ENCODE measurements at places on chromosomes 5 and 9.

DNA sequence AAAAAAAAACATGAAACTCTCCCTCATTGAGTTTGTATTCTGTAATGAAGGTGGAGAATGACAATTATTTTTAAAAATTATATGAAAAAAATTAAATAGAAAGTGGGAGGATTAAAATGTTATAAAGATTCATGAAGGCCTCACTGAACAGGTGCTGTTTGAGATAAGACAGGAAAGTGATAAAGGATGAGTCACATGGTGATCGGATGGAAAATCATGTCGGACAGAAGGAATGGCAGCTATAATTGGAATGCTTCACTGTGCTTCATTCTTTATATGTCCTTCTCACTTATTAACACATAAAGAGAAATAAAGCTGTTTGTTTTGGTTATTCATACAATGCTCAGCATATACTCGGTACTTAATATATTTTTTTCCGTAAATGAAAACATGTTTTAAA, 464.5 kb upstream of the RGMB start:
- H3K27ac ChIP-seq, result no peak overlapping the region
- DNase-seq, result no peak
- H3K27me3 ChIP-seq, result no peaks in the 10 kb centered on the region
- no peak overlapping the region for H3K4me3 ChIP-seq
- H3K36me3 ChIP-seq, result peaks cover 30% of the 10 kb centered on the region

GRCh38 chr9:114811301-114811700, 5.5 kb upstream of the TNFSF15 start:
- H3K36me3 ChIP-seq, result no peaks in the 10 kb centered on the region
- H3K27ac ChIP-seq, result no peak overlapping the region
- peaks cover 34% of the 10 kb centered on the region for H3K27me3 ChIP-seq
- no peak for DNase-seq
- peaks cover 1% of the 10 kb centered on the region for H3K4me1 ChIP-seq

- no peak overlapping the region for H3K4me3 ChIP-seq
- H3K27me3 ChIP-seq, result no peaks in the 10 kb centered on the region
- H3K36me3 ChIP-seq, result no peaks in the 10 kb centered on the region
- no peak overlapping the region for H3K27ac ChIP-seq
- DNase-seq, result no peak
- no peaks in the 10 kb centered on the region for H3K4me1 ChIP-seq
Observed at GRCh38 chr5:92371889-92372235, 988.7 kb upstream of the ARRDC3 start.

- H3K4me3 ChIP-seq, result peak overlapping the region; percentile 76
- peak overlapping the region; percentile 63 for H3K27ac ChIP-seq
- peak; percentile 93 for DNase-seq
- H3K36me3 ChIP-seq, result no peaks in the 10 kb centered on the region
- no peaks in the 10 kb centered on the region for H3K4me1 ChIP-seq
Observed at GRCh38 chr9:129352146-129352865, 174.2 kb upstream of the IER5L start.

DNA sequence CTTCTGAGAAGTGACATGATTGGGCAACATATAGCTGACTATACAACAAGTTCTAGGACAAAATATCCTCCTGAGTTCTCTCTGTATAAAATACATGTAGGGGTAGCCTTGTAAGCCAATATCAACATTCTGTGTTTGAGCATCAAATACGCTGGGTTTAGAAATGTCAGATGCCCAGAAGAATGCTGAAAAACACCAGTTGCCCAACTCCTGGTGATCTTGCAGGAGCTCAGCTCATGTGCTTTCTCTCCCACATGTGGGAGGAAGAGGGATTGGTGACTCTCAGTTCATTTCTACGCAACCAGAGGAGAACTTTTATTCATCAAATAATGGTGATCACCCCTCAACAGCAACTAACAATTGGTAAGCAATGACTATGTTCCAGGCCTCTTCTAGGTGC, 810.9 kb upstream of the ACO1 start:
- no peaks in the 10 kb centered on the region for H3K27me3 ChIP-seq
- no peak overlapping the region for H3K4me3 ChIP-seq
- H3K4me1 ChIP-seq, result no peaks in the 10 kb centered on the region
- DNase-seq, result no peak

DNA sequence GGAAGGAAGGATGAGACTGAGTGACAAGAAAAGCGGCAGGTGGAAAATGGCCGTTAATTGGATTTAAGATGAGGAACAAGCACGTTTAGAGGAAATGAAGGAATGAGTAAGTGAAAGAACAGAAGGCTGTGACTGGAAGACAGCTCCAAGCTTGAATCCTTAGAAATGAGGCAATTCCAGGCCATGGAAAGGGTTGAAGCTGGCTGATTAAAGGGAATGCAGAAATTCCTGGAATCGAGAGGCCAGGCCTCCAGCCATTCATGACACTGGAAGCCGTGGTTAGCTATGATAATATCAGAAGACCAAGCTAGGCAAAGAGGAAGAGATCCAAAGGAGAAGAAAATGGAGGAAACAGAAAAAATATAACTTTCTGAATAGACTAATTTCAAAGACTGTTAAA, 84.2 kb downstream of the ARL15 start:
- H3K36me3 ChIP-seq, result no peaks in the 10 kb centered on the region
- H3K4me1 ChIP-seq, result peaks cover 2% of the 10 kb centered on the region
- H3K4me3 ChIP-seq, result no peak overlapping the region
- H3K27ac ChIP-seq, result no peak overlapping the region
- no peaks in the 10 kb centered on the region for H3K27me3 ChIP-seq

DNA sequence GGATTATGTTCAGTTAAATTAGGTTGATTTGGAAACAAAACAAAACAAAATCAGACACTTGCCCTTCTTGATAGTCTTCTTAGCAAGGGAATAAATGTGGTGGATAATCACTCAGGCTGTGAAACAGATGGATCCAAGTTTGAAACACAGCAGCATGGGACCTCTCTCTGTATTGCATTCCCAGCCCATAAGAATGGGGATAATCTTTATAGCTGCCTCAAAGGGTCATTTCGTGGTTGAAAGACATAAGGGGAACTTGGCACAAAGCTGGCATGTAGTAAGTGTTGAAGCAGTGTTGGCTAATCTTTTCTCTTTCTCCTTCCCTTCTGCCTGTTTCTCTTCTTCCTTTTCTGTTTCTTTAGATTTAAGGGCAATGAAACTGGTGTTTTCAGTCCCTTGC, 333.9 kb upstream of the TLE4 start:
- H3K27ac ChIP-seq, result no peak overlapping the region
- H3K4me3 ChIP-seq, result no peak overlapping the region
- no peaks in the 10 kb centered on the region for H3K4me1 ChIP-seq
- no peak for DNase-seq

DNA sequence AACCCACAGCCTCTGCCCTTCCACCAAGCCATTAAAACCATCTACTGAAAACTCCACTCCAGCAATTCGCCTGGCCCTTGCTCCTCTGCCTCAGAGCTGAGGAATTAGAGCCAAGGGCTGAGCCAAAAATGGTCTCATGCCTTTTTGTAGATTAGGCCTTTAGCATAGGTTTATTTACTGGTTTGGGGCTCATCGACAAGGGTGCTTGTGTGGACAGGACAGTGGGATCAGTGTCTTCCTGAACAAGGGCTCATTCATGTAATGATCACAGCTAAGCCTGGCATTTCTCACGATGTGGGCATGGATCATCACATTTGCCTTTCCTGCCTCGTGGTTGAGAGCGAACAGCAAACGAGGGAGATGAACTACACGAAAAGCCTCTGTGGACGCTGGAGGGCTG, 59.2 kb upstream of the PHF24 start:
- no peaks in the 10 kb centered on the region for H3K4me1 ChIP-seq
- no peaks in the 10 kb centered on the region for H3K36me3 ChIP-seq
- no peak overlapping the region for H3K27ac ChIP-seq
- H3K27me3 ChIP-seq, result peaks cover 50% of the 10 kb centered on the region

GRCh38 chr9:6198251-6198650, 17.4 kb upstream of the IL33 start:
- peaks cover 7% of the 10 kb centered on the region for H3K4me1 ChIP-seq
- no peaks in the 10 kb centered on the region for H3K27me3 ChIP-seq
- H3K36me3 ChIP-seq, result no peaks in the 10 kb centered on the region

- no peaks in the 10 kb centered on the region for H3K36me3 ChIP-seq
- DNase-seq, result no peak
- no peaks in the 10 kb centered on the region for H3K27me3 ChIP-seq
- H3K4me1 ChIP-seq, result no peaks in the 10 kb centered on the region
Observed at GRCh38 chr5:59317774-59318205, 575.7 kb downstream of the PDE4D start.

DNA sequence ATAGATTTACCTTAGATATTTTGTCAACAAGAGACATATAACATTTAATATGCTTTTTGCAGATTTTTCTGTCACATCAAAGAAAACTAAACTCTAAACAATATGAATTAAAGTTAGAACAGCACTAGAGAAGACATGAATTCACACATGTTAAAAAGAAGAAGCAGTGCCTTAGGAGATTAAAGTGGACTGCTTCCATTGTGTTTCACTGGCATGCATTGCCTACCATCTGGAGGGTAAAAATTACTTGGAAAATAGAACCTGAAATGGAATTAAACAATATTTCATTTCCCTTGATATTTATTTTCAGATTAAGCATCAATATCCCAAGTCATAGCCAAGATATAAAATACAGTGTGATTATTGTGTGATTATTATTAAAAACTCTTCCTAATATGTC, 319.4 kb upstream of the CDH18 start:
- no peaks in the 10 kb centered on the region for H3K36me3 ChIP-seq
- H3K27ac ChIP-seq, result no peak overlapping the region
- H3K27me3 ChIP-seq, result no peaks in the 10 kb centered on the region
- H3K4me3 ChIP-seq, result no peak overlapping the region
- H3K4me1 ChIP-seq, result no peaks in the 10 kb centered on the region

DNA sequence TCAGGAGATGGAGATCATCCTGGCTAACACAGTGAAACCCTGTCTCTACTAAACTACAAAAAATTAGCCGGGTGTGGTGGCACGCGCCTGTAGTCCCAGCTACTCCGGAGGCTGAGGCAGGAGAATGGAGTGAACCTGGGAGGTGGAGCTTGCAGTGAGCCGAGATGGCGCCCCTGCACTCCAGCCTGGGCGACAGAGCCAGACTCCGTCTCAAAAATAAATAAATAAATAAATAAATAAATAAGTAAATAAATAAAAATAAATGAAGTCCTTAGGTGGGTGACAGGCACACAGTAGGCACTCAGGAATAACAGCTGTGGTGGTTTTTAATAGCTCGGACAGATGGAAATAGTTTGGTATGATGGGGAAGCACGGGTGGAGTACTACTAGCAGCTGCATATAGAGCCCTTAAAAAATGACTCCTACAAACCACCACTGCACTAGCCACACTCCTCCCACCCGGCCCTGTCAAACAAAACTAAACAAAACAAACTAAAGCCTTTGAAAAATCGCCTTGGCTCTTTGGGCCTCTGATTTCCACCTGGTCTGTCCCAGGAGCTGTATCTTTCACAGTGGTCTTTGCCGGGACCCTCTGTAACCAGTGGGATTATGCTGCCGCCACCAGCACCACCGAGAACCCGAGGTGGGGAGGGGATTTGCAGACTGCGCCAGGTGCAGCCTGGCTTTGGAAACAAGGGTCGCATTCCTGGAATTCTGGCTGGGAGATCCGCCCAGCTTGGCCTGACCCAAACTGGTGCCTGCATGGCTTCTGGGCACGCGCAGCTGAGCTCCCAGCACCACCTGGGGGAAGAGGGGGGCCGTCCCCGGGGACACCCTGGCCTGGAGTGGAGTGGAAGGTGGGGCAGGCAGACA, 5.1 kb upstream of the WDR5 start:
- H3K27me3 ChIP-seq, result no peaks in the 10 kb centered on the region
- H3K36me3 ChIP-seq, result no peaks in the 10 kb centered on the region
- peak; percentile 87 for DNase-seq

DNA sequence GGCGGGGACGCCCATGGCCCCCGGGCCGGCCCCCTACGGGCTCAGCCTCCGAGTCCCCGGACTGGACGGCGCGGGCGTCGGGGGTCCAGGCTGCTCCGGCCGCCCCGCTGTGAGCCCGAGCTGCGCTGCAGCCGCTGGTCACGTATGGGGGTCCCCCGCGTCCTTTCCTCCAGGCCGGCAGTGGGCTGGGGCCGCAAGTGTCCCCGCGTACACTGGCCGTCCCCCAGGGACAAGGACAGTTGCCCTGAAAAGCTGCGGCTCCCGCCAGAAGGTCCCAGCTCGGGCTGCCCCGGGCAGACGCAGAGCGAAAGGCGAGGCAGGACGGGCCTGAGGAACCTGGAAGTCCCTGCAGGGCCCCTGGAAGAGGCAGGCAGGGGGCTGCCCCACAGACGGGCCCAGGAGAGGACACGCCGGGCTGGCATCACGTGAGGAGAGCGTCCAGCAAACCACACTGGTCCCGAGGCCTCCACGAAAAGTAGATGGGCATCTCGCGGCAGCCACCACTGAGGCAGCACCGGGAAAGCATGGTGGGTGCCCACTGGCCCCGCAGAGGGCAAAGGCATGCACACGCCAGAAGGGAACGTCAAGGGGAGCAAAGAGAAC, 3.3 kb upstream of the NKD2 start:
- H3K36me3 ChIP-seq, result no peaks in the 10 kb centered on the region
- H3K4me1 ChIP-seq, result no peaks in the 10 kb centered on the region
- H3K4me3 ChIP-seq, result peak overlapping the region; percentile 58

DNA sequence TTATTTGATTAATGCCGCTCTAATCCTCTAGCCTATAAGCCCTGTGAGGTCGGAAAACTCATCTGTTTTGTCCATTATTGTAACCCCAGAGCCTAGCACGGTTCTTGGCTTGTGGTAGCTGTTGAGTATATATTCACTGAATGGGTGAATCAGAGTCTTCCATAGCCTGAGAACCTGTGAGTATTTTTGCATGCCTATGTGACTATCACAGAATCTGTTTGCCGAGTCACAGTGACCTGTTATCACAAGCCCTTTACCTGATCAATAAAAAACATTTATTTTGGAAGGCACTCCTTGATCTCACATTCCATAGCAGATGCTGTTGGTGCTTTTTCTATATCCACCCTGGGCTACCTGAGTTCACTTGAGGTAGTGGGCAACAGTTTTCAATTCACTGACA, 125.0 kb upstream of the STC2 start:
- H3K4me1 ChIP-seq, result no peaks in the 10 kb centered on the region
- no peaks in the 10 kb centered on the region for H3K36me3 ChIP-seq
- peaks cover 6% of the 10 kb centered on the region for H3K27me3 ChIP-seq
- no peak overlapping the region for H3K4me3 ChIP-seq

DNA sequence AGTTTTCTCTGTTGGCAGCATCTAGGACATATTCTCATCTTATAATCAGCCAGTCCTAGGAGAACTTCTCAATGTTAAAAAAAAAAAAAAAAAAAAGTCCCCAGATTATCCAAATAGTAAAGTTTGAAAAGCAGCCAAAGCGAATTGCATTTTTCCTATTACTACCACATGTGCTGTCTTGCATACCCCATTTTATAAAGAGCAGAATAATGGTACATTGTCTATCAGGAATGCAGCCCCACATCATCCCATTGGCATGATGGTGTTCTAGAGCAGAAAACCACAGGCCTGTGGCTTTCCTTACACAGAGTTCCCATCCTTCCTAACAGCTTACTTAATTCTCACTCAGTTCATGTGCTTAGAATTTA, 381.6 kb downstream of the TMEM38B start:
- H3K4me1 ChIP-seq, result no peaks in the 10 kb centered on the region
- no peak overlapping the region for H3K4me3 ChIP-seq
- no peak for DNase-seq
- H3K27ac ChIP-seq, result no peak overlapping the region
- no peaks in the 10 kb centered on the region for H3K27me3 ChIP-seq
- H3K36me3 ChIP-seq, result no peaks in the 10 kb centered on the region

- H3K36me3 ChIP-seq, result peaks cover 83% of the 10 kb centered on the region
- no peaks in the 10 kb centered on the region for H3K27me3 ChIP-seq
- no peak for DNase-seq
- no peaks in the 10 kb centered on the region for H3K4me1 ChIP-seq
- H3K4me3 ChIP-seq, result no peak overlapping the region
Observed at GRCh38 chr9:130632841-130633240, 31.6 kb upstream of the PRDM12 start.
